ENCODE measurements at places on chromosomes 1 and 21.

DNA sequence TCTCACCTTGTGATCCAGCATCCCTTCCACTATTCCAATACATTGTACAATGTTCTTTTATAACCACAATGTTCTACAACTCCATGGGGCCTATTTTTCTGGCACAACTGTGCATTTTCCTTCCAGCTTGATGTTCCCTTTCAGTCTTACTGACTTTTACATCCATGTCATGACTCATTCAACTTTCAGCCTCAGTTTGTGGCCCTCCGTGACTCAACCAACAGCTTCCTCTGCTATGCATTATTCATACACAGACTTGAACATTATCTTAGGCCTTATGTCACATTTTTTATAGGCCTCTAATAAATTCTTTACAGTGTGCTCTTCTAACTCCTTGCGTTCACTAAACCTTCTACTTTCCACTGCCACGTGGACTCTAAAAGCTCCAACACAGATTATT, 119.4 kb upstream of the PRMT6 start:
- no peak for DNase-seq

DNA sequence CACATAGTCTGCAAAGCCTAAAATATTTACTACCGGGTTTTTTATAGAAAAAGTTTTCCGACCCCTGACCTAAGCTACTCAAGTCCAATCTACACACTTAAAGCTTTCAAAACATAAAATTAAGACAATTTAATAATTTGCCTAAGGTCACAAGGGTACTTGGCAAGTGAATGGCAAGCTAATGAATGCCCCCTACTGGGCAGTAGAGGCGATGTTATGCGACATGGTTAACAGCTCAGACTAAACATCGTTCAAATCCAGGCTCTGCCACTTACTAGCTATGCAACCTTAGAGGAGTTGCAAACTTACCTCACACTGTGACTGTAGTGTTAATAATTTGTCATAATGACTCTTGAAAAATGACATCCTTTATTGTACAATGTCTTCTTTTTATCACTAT, 317.2 kb upstream of the NFIA start:
- peak; percentile 77 for DNase-seq

- no peak for DNase-seq
These were observed 32.0 kb downstream of the S100B start for GRCh38 chr21:46572850-46573249.

DNA sequence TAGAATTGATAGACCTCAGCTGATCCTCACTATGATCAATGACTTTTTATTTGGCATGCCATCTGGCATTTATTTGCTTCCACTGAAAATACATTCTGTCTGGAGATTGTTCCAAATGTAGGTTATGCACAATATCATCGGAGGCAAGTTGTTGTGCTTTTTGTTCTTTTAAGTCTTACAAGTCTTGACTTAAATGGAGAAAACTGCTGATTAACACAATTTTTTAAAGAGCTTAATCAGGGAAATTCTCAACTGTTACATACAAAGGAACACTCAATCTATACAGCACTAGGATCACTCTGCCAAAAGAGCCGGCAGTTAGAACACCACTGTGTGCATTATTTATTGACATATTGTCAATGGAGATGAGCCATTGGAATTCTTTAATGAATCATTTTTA, 19.2 kb downstream of the CYYR1 start:
- DNase-seq, result no peak

- DNase-seq, result no peak
These were observed 281.8 kb downstream of the VAV3 start for GRCh38 chr1:107683191-107683657.

- peak; percentile 14 for DNase-seq
These were observed 104.8 kb downstream of the HLX start for GRCh38 chr1:220983877-220984635.

All from hematopoietic multipotent progenitor cell treated with erythropoietin and hydrocortisone succinate and interleukin-3 and kit ligand, for 4 days (in vitro differentiated cells).